Foreskin fibroblast (primary cell): ENCODE measurements at places on chromosomes 6 and 20.

- DNase-seq: no peak
These were observed 805.1 kb downstream of the KIF16B start for GRCh38 chr20:15767999-15768741.

DNA sequence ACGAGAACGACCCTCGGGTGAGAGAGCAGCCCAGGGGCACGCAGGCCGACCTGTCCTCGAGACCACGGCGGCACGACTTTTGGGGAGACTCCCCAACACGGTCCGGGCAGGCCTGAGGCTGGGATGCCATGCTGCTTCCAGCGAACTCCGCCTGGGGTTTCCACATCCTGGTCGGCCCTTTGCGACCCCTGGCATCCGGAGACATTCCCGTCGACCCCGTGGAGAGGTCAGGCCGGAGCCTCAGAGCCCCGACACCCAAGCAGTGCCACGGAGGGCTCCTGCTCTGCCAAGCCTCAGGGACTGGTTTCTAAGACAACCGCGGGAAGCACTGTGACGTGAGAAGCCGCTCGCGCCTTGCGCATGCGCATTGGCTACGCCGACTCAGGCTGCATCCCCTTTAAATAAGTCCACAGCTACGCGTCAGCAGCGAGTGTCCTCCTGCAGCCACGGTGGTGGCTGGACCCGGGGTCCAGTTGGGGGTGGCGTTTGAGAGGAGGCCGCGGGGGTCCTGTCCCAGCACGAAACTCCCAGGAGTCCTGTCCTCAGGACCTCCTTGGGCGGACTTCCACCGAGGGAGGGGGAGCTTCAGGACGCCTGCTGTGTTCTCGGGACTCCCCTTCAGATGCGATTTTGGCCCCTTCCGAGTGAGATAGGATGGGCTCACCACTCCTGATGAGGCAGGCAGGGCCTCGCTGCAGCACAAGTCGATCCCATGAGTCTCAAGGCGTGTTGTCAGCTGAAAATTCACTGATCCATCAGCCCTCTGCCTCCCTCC, 1089.3 kb upstream of the DEFB115 start:
- no peak for DNase-seq

DNA sequence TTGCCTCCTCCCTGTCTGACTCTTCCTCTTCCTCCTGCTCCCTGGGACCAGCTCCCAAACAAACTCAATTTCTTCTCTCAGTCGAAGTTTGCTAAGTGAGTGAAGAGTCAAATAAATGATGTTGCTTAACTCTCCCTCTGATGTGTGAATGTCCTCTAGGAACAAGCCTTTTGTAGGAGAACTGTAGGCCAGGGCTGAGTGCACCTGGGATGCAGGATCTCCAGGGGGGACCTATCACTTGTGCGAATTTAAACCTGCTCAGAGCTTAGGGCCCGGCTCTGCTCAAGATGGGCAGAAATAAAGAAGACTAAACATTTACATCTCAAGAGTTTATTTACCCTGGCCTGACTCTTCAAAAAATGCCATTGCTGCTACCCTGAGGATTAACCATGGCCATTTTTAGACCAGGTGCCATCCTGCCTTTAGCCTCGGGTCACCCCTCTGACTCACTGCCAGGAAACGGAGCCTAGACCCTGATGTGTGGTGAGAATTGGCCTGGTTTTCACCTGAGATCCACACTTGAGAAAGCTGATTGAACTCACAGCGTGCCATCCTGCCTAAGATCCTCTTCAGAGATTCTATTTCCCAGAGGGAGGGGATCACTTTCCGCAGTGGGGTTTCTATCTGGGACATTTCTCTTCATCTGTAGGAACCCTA, 63.6 kb upstream of the CD93 start:
- DNase-seq: no peak

- no peak for DNase-seq
These were observed 3.9 kb downstream of the SLC22A2 start for GRCh38 chr6:160254467-160255312.

DNA sequence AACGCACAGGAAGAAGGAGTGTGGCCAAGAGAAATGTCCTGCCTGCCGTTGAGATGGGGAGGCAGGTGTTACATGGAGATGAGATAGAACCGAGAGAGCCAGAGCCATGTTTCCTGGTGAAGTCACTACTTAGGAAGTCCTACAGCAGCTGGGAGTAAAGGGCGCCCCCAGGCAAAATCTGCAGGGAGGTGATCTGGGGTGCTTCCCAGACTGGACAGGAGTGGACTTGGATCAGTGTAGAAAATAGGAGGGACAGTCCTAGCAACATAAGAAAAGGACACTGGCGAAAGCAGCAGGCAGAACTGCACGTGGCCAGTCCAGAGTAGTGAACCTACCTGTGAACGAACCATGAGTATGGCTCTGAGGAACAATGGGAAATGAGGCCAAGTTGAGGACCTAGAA, 85.3 kb downstream of the CD164 start:
- no peak for DNase-seq

DNA sequence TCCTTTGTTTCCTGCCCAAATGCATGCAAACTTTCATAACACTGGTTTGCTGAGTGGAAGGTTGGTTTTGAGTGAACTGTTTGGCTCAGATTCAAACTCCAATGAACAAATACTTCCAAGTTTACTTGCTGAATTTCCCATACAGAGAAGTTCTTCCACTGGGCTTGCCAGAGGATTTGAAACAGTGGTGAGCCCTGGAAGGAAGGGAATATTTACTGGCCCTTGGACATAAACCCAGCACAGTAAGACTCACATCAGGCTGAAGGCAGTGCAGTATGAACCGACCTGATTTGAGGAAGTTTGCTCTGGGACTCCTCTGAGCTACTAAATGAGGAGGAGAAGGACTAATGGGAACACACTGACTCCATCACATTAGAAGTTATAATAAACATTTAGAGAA, 3.8 kb downstream of the TRAF3IP2 start:
- DNase-seq: peak; percentile 75

DNA sequence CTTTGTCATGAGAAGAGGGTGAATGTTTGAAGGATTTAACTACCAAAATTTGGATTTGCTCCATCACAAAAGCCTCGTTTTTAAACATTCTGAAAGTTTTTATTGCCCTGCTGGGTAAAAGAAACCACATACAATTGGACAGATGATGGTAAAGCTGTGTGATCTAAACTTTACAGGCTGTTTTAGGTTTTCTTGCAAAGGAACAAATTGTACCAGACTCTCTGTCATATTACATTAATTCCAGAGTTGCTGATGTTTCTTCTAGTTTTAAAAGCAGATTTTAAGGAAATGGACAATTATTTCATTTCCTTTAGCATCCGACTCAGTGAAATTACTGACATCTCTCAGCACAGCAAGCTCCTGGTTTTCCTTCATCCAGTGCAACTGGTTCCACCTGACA, 53.2 kb downstream of the CRYBG1 start:
- no peak for DNase-seq

GRCh38 chr20:31933698-31934097, 18.1 kb downstream of the PDRG1 start:
- DNase-seq: no peak

GRCh38 chr6:15331143-15331542, 85.3 kb downstream of the JARID2 start:
- DNase-seq: peak; percentile 21

DNA sequence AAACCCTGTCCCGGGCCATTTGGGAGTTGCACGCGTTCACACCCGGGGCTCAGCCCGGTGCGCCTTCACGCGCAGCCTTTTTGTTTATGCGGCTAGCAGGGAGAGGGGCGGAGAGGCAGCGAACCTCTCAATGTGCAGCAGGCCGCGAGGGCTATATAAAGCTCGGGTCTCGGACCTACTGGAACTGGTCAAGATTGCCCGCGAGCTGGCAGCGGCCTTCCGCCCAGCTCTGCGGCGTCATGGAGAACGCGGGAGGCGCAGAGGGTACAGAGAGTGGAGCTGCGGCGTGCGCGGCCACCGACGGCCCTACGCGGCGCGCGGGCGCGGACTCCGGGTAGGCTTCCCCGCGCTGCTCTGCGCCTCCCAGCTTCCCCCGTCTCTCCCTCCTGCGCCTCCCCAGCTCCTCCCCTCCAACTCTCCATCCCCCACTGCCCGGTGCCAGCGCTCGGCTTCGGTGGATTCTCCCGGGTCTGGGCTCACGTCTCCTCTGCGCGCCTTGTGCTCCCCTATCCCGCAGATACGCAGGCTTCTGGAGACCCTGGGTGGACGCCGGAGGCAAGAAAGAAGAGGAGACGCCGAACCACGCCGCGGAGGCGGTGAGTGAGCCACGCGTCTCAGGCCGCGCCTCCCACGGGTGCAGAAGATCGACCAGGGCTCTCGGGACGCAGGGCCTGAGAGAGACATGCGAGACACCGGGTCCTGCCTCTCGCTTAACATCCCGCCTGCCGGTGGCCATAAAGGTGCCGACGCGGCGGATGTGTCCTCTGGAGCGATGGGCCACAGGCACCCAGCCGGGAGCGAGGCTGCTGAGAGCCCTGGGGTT, at the start of gene RIPPLY2:
TSS of gene RIPPLY2 (plus strand) at position 183 of the 823 bp plus-strand sequence. CDS start at position 240, 57 bp downstream.
- peak; percentile 61 for DNase-seq

GRCh38 chr6:167839343-167839742, 12.6 kb downstream of the AFDN start:
- DNase-seq: no peak

DNA sequence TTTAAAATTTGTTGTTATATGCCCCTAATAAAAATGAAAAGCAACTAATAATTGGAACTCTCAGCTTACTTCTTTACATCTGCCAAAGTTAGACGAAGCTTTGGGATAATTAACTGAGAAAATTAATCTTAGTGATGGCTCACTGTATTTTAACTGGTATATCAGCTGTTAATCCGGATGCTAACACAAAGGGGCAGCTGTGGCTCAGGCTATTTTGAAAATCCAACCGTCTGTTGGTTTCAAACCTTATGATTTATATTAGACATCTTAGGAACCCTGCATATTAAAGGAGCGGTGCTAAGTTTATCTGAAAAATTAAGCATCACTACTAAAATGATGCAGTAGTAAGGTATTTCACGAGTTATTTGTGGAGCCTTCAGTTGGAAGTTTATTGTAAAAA, 96.6 kb downstream of the AKAP7 start:
- DNase-seq: no peak

- no peak for DNase-seq
These were observed 212.0 kb upstream of the PCSK2 start for GRCh38 chr20:17014756-17015366.

DNA sequence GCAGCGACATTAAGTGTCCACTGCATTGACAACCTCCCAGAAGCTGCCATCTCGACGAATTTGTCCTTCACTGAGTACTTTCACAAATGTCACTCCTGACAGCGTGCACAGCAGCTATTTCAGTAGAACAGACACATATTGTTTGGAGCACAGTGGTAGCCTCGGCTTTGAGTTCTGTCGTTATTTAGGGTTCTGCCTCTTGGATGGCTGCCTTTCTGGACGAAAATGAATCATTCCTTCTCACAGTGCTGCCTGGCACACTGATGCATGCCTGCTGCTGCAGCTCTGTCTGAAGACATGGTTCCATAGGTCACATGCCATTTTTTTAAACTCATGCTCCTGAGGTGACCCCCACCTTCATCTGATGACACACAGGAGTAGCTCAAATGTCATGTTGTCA, 477.0 kb downstream of the C6orf118 start:
- DNase-seq: no peak

DNA sequence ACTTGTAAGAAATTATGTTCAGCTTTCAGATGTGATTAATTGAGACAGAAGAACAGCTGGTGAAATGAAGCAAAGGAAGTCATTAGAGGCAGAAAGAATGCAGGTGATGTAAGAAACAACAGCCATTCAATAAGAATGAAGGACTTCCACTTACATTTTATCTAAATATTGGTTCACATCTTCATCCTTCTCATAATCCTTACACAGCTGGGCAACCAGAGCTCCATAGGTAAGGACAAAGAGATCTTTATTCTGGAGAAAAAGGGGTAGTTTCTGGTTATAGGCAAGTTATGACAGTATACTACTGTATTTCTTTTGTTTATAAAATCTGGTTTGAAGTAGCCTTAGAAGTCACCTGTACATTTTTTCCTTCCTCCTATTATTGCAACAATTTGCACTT, 2.3 kb downstream of the TRAPPC3L start:
- DNase-seq: no peak

DNA sequence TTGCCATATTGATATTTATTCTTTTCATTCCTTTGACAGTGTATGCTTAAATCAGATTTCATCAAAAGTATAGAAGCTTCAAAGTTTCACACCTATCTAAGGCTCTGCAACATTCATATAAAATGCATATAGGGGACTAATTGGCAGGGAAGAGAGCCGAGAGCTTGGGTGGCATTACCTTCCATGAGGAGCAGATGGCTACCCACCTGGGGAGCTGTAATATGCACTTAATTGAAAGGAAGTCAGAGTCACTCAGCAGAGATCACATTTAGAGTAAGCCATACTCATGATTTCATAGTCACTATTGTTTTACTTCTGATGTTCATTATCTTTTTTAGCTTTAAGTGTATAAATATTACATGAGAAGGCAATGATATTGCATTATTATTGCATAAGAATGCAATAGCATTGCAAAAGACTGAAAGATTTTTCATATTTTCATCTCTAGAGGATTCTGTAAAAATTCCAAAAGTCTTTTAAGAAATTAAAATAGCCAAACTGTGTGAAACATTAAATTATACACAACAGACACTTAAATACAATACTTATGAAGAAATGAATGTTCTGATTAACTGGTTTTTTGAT, 1305.2 kb downstream of the EPHA7 start:
- DNase-seq: no peak

- no peak for DNase-seq
These were observed 392.7 kb upstream of the ID4 start for GRCh38 chr6:19444481-19444880.

- DNase-seq: no peak
These were observed 413 bp downstream of the PTPRA start for GRCh38 chr20:2873747-2874041.

DNA sequence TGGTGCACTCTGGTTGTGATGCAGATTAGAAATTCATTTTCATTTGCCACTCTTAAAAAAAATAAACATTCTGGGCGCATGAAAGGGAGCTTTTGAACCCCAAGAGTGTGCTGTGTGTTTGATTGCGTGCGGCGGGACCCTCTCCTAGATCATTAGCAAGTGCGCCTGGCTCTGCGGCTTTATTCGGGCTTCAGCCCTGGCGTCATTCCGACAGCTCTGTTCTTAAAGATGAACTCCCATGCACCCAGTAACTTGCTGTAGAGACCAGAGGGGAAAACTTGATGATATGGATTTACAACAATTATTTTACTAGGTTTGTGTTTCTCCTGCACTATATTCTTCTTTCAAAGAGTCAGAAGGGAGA, 48.9 kb upstream of the ARMC2 start:
- DNase-seq: no peak
